ENCODE measurements at places on chromosomes 2 and 18.

GRCh38 chr18:45103319-45104048, 422.8 kb downstream of the SETBP1 start:
- no peak for DNase-seq

GRCh38 chr2:64291181-64291580, 147.0 kb upstream of the PELI1 start:
- peak; percentile 69 for DNase-seq

DNA sequence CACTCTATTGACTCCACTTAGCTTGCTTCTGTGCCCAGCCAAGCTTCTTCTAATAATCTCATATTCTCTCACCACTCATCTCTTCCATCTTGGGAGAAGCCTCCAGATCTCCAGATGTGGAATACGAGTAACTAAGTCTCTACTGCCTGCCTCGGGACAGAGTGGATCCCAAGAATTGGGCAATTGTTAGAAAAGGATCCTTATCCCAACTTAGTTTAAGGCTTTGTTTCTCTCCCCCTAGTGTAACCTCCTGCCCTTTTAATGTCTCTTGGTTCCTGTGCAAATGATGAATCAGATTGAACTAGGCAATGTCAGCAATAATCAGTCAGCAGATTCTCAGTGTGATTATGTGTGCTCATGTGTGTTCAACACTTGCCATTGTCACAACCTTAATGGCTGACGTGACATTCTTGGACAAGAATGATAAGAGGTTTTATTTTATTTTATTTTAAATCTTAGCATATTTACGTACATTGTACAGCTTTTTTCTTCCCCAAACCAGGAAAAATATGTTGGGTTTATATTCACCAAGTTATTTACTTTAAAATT, 59.7 kb downstream of the MYO3B start:
- no peak for DNase-seq

DNA sequence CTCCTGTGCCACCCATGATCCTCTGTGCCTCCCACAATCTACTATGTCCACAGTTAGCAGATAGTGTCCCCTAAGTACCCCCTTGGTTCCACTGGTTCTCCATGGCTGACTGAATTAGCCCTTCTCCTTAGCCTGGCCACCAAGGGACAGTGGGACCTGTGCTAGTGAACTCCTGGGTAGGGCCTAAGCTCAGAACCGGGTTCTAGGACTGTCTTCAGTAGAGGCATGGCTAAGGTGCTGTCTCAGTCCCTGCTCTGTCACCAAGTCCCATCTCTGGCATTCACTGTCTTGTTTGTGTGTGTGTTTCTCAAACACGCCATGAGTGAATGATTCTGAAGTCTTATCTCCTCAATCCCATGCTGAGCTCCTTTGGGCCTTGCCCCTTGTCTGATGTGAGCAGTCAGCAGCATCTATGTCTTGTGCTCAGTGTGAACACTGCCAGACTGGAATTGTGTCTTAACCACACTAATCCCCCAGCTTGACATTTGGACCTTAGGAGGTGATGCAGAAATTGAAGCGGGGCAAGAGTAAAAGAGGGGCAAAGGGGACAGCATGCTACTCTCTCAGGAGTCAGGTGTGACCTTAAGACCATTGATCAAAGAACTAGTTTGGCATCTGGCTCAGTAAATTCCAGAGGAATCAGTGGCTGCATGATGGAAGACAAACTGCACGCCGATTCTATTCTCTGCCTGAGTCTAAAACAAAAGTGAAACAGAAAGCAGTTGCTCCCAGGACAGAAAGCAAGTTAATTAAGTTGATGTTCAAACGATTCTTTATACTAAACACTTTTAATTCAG, 190.5 kb downstream of the ALPK2 start:
- DNase-seq, result no peak

GRCh38 chr18:71936744-71937143, 607.4 kb downstream of the CBLN2 start:
- DNase-seq, result peak; percentile 10

- peak; percentile 27 for DNase-seq
Observed at GRCh38 chr2:174632841-174633622, 35.4 kb upstream of the WIPF1 start.

DNA sequence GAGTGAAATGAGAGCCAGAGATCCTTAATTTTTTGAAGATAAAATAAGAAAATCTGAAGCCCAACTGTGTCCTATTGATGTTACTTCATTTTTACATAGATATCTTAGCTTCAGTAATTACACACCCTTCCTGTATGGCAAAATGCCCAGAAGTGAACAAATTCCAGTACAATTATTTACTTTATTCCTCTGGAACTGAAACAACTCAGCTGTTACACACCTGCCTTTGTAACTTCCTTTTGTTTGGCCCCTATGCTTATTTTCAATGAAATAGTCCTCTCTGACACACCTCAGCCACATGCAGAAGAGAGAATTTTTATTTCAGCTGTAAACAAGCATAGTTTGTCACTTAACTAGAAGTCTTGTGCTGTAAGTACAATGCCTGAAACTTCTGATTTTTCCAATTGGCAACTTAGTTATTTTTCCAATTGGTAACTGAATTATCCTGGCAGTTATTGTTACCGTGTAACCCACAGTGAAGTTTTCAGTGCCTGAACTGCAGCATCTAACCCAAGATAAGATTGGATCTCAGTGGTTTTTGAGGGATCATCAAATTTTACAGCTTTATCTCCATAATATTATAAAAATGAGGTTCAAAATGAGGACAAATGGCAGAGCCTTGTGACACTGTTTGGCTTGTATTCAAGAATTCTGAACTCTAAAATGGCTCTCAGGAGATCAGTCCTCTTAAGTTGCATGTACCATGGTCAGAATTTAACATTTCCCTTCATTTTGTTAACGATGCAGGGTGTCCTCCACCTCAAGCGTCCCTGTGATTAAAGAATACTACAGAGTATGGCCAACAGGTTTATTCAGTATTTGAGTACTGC, 82.6 kb downstream of the PKP4 start:
- peak; percentile 74 for DNase-seq

DNA sequence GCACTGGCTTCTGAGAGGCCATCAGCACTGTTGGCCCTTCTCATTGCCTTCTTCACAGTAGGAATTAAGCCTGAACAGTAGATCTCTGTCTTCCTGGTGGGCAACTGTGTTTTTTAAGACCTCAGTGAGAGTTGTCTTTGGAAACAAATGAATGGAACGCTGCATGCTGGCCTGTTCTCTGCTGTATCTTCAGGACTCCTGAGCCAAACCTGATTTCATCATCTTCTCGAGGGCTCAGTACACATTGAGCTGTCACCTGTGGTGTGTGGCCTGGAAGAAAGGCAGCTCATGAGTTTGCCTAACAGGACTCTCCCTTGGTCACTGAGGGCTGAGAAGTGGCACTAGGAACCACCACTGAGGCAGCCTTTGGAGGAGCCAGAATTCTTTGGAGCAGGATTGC, 39.7 kb downstream of the SH3RF3 start:
- DNase-seq, result no peak

DNA sequence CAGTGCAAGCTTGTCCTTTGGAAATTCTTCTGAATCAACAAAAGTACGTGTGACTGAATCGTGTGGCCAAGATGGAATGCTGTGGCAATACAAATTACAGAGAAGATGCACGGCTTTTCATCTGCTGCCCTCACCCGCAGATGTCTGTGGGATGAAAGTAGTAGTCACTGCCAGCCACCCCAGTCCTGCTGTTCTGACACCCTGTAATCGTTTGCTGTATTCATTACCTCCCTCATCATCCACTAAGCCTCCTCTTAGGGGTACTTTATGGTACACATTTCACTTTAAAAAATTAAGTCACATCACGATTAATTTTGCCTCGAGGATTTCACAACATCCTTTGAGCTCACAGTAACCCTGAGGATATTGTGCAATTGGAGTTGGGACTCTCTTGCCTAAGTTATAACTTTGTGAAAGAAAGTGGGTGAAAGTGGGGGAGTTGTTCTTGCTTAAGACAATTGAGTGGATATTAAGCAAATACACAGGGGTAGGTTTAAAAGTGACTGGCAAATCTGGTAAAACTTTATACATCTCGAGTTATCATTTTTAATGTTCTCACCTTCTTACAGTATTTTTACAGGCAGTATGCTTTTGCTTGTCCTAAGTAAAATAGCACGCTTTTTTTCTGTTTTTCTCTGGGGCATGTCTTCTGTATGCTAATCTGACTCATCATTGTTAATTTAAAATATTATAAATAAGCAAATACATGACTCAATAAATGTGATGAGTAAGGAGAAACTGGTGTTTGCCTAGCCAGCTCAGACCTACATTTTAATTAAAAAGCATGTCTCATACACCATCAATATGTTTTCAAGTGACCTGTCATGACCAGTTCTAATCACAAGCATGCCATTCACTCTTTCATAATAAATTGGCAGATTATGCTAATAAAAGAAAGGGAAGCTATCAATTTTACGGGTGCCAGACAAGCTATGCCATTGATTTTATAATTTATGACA, 680.9 kb downstream of the IRS1 start:
- peak; percentile 91 for DNase-seq

GRCh38 chr2:222693837-222694236, 22.4 kb downstream of the MOGAT1 start:
- no peak for DNase-seq

DNA sequence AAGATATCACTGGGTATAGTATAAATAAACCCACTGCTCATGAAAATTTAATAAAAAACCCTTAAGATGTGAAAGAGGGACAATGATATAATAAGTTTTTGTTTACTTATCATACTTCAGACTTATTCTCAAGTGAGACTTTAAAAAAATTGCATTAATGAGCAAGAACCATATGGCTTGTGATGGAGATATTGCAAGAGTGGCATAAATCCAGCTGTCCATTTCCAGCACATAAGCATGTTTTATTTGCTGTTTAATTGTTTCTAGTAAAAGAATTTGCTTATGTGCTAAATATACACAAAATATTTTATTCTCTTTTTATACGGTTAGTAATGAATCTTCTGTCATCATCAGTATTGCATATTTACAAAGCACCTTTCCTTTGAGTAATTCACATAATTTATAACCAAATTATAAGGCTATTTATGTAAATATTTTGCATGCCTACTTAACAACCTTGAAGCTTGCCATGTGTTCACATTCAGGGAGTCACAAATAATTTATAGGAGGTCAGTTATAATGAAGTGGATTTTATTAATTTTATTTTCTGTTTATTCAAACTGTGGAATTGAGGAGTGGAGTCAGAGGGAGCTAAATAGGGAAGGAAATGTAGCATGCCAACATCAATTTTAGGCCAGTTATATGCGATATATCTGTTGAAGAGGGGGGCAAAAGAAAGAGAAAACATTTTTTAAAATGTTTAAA, 318.5 kb upstream of the CWC22 start:
- DNase-seq, result no peak

GRCh38 chr2:17584689-17585088, 44.2 kb downstream of the VSNL1 start:
- no peak for DNase-seq

DNA sequence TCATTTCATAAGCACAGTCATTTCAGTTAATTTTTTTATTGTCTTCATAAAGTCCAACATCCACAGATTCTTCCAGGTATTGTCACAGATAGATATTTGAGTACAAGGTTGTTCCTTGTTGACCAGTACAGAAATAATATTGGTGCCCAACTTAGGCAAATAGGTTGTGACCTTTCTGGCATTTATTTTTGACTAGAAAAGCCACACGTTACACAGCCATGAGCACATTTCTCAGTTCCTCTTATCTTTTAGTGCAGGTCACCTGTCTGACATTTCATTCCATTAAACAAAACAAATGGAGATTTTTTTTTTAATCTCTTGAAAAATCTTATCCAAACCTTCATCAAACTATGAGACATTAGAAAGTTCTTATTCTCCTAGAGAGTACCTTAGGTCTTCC, 428.8 kb downstream of the ZNF521 start:
- DNase-seq, result no peak

DNA sequence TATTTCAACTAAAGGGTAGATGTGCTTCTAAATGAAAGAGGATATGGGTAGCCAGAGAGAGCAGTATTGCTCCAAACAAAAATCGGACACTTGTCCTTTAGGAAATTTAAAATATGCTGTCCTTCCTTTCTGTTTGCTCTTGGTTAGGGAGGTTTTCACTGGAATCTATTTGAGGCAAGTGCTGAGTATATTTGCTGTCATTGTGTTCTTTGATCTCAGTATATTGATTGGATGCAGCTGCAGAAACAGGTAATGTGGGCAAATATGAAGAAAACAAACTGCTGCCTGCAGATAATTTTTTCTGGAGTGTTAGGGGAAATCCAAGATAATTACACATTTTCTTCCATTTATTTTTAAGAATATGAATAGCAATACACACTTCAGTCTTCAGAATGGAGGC, 410.2 kb downstream of the NCKAP5 start:
- no peak for DNase-seq

- DNase-seq, result no peak
Observed at GRCh38 chr2:105815401-105815800, 70.7 kb downstream of the NCK2 start.

DNA sequence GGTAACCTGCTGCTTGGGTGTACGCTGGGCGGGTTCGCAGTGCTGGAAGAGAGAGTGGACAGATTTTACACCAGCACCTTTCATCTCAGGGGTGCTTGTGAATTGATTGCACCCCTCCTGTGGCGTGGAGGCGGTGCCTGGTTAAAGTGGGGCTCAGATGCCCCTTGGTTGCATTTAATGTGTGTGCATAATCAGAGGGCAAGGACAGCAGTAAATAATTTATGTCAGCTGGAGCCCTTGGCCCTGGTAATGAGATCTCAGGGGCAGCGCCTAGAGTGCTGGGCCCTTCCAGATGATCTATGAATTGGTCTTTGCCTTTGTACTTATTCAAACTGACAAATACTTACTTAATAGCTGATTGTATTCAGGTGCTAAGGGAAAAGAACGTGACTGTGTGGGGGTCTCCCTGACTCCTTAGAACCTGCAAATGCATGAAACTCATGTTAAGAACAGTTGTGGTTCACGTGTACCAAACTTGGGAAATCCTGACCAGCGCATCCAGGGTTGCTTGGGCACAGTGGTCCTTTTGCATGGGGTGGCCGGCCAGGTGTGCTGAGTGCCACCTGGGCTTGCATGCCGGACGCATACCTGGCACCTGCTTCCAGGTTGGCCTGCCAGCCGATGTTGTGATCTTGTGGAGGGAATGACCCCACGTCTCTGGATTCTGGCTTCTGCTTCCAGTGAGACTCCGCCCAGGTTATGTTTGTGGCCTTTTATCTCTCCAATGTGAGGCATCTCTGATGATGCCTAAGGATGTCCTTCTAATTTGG, 118.5 kb downstream of the AGAP1 start:
- DNase-seq, result no peak

GRCh38 chr18:63476668-63477067, at the start of gene SERPINB5:
SERPINB5 (plus strand) TSS chr18:63476958; CDS start chr18:63484429, 7,471 bp downstream.
- no peak for DNase-seq

- DNase-seq, result no peak
Observed at GRCh38 chr2:204542982-204543608, 2.2 kb upstream of the PARD3B start.

DNA sequence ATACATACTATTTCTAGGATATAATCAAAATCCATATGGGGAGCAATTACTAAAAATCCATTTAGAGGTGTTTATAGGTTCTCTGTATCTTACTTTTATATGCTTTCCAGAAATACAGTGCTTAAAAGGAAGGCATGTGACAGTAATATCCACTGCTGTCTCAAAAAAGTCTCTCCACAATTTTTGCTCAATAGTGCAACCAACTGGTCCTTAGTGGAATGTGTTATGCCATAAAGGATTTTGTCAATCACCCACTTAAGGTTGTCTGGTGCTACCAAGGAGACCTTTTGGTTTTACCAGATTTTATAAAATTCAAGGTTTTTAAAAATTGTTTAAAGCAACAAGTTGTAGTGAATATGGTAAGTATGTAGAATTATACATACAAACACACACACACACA, 328.5 kb upstream of the DSEL start:
- DNase-seq, result no peak
